ENCODE measurements at places on chromosomes 6 and 20. TPM values are rescaled to one million over a fixed set of nuclear protein-coding genes. Genes with fewer than 3 reads are reported as not detected.
A peak's percentile ranks its signal among the peaks of the same experiment; 100 is the strongest.

DNA sequence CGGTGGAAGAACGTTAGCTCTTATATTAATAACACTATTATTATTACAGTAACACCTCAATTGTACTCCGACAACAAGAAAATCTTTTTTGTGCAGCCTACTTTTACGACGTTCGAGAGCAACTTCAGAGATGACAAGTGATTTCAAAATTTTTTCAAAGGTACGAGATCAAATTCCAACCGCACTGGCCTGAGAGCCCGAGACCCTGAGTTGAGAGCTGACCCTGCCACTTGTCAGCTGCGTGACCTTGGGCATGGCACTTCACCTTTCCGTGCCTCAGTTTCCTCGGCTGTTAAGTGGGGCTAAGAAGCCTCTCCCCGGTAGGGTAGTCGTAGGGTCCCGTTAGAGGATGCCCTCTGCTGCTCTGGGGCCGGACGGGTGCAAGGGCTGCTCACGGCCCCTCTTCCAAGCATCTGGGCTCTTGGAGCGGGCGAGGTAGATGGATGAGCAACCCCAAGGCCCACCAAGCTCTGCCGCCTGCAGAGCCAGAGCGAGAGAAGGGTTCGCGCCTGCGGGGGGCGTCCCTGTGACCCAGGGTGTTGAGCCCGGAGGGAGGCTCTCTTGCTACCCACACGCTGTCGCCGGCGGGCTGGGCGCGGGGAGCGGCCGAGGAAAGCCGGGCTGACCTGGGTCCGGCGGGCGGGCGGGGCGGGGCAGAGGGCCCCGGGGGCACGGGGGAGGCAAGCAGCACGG, 510 bp downstream of the NDRG3 start:
- peak; percentile 60 for DNase-seq

GRCh38 chr6:136324686-136325380, 35.2 kb upstream of the BCLAF1 start:
- no peak for DNase-seq

- DNase-seq = no peak
Observed at GRCh38 chr6:26122005-26122388, 34.8 kb downstream of the HFE start.

The OOEP gene
- polyA plus RNA-seq = 0.73 TPM

GRCh38 chr6:169974663-169975062, 223.2 kb downstream of the ERMARD start:
- DNase-seq = no peak

- no peak for DNase-seq
Observed at GRCh38 chr6:101747716-101748115, 354.2 kb downstream of the GRIK2 start.
